ENCODE measurements at places on chromosomes 16 and 17.

DNA sequence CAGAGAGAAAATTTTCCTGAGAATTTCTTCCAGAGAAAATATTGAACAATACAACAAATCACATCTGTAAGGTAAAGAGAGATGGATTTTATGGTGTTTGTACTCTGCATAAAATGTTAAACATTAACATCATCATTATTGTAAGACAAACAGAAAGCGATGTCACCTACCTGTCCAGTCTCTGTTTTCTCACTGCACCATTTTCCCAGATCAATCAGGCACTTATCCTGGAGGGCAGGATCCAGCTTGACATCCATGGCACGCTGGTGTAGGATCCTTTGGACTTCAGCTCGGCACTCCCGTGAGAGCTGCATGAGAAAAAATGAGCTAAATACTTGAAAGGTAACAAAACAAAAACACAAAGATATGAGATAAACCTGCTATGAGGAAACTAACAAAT is 55.9 kb upstream of the CLEC18B start:
- no peak for DNase-seq

- no peak for DNase-seq
These were observed 15.7 kb downstream of the CNEP1R1 start for GRCh38 chr16:50040710-50041109.

- no peak for DNase-seq
These were observed 25.5 kb upstream of the BEAN1 start for GRCh38 chr16:66401610-66402009.

- peak; percentile 54 for DNase-seq
These were observed 10.3 kb upstream of the ITGAX start for GRCh38 chr16:31344712-31345111.

DNA sequence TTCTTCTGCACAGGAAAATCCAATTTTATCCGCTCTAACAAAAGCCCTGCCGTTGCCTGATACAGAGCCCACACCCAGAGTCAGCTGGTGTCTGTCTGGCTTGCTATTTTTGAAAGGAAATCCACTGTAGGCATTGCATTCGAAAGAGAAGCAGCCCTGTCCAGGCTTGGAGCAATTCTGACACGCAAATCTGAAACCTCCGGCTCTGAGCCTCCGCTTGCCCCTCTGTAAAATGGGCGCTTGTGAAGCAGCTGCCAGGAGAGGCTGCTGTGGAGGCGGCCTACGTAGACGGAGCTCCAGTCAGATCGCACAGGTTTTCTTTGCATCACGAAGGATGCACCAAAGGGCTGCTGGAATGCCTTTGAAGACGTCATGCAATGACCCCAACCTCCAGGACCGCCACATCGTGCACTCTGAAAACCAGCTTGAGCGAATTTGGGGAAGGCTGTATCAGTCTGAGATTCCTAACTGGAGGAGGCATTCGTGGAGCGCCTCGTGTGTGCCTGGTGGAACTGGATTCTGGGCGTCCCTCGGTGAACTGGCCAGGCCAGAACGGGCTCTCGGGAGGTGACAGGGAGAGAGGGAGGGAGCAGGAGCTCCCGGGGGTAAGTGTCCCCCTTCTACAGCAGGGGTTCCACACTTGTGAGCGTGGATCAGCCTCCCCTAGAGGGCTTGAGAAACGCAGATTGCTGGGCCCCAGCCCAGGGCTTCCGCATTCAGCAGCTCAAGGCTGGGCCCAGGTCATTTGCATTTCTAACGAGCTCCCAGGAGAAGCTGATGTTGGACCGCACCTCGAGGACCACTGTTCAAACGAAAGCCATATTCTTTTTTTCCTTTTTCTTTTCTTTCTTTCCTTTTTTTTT is 215.5 kb downstream of the MRTFB start:
- DNase-seq, result peak; percentile 68

DNA sequence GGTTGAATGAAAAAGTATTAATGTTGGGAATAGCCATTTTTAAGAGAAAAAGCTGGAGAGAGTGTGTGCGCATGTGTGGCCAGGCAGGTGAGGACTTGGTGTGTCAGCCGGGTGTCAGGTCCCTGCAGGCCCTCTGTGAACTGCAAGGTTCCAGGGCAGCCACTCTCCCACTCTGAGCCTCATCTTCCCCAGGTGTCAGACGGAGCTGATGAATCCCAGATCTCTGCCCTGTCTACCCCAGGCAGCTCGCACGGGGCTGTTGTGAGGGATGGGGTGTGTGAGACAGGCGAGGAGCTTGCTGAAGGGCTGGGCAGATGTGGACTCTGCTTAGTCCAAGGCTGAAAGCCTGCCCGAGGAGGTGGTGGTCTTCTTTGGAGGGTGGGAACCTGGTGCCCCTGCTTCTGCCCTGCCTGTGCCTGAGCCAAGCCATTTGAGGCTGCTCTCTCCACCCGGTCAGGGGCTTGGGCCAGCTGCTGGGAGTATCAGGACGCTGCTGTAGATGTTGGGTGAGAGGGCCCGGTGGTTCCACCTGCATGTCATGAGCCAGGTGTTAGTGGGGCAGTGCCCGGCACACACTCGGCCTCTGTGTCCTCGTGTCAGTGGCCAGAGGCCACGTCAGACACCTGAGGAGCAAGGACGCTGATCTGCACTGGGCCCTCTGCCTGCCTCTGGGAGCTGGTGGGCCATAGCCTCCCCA is 122.4 kb downstream of the RAB11FIP4 start:
- DNase-seq, result no peak

- DNase-seq, result no peak
These were observed 11.1 kb downstream of the RAB40B start for GRCh38 chr17:82687375-82687861.

DNA sequence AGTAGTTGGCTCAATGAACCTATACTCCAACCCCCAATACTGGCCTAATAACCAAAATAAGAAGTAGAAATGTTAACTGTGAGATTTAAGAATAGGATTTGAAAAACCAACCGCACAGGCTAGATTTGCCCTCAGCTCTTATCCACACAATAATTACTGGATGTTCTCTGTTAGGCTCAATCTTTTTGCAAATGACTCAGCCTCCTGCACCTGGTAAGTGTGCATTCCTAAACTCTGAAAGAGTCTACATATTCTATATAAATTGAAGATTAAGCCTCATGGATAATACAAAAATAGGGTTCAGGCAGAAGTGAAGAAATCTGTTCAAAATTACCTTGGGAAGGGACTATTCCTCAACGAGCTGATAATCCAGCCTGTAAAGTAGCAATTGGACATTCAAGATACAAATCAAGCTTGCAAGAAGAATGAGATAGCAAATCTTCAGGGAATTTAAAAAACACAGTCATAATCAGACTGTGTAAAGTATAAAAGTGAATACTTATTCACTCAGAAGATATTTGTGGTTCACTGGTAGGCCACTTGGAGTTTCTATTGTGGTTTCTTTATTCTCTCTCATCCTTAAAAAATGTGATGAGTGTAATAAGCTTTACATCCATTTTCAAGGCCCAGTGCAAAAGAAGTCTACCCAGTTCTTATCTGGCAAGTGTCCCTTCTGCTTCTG is 931.9 kb upstream of the SOX9 start:
- DNase-seq, result no peak

DNA sequence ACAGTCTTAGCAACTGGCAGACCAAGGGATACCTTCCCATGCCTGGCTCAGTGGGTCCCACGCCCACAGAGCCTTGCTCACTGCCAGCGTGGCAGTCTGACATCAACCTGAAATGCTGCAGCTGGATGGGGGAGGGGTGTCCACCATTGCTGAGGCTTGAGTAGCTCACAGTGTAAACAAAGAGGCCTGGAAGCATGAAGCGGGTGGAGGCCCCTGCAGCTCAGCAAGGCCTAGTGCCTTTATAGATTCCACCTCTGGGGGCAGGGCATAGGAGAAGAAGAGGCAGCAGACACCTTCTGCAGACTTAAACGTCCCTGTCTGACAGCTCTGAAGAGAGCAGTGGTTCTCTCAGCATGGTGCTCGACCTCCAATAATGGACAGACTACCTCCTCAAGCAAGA is 263.2 kb downstream of the KIF2B start:
- DNase-seq, result no peak

- no peak for DNase-seq
These were observed 20.3 kb downstream of the TMEM235 start for GRCh38 chr17:78251773-78252103.

DNA sequence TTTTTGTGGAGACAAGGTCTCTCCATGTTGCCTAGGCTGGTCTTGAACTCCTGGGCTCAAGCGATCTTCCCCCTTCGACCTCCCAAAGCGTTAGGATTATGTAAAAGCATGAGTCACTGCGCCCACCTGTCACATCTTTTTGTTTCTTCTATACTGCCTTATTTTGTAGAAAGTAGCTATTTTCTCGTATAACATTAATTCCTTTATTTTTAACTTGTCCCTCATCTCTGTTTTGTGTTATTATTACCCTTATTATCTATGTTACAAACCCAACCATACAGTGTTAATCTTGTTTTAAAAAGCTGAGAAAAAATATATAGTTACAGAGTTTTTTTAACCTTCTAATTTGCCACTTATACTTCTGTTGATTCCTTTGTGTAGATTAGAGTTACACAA is 1.4 kb upstream of the TXNDC11 start:
- DNase-seq, result no peak

GRCh38 chr17:63910096-63910495 is 962 bp downstream of the CSHL1 start:
- no peak for DNase-seq

GRCh38 chr16:84643180-84643583 is 5.1 kb upstream of the KLHL36 start:
- no peak for DNase-seq

- DNase-seq, result no peak
These were observed 31.9 kb downstream of the MYO18A start for GRCh38 chr17:29148257-29148789.

DNA sequence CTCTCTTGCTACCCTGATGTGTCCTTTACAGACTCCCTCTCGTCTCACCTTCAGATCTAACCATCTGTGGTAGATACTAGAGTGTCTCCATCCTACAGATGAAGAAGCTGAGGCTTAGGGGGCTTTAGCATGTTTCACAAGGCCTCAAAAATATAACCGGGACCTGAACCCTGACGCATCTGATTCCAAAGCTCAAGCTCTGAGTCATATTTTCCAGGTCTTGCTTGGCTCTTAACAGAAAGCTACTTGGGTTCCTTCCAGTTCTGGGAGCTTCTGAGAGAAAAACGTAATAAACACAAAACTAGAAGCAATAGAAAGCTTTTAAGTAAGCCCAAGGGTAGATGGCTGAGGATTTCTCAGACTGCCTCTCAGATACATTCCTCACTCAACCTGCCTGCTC is 224.3 kb upstream of the EEF2KMT start:
- no peak for DNase-seq

- no peak for DNase-seq
These were observed 17.8 kb downstream of the ZZEF1 start for GRCh38 chr17:4124999-4125398.

- no peak for DNase-seq
These were observed 118.5 kb upstream of the ZFHX3 start for GRCh38 chr16:73166441-73166851.

DNA sequence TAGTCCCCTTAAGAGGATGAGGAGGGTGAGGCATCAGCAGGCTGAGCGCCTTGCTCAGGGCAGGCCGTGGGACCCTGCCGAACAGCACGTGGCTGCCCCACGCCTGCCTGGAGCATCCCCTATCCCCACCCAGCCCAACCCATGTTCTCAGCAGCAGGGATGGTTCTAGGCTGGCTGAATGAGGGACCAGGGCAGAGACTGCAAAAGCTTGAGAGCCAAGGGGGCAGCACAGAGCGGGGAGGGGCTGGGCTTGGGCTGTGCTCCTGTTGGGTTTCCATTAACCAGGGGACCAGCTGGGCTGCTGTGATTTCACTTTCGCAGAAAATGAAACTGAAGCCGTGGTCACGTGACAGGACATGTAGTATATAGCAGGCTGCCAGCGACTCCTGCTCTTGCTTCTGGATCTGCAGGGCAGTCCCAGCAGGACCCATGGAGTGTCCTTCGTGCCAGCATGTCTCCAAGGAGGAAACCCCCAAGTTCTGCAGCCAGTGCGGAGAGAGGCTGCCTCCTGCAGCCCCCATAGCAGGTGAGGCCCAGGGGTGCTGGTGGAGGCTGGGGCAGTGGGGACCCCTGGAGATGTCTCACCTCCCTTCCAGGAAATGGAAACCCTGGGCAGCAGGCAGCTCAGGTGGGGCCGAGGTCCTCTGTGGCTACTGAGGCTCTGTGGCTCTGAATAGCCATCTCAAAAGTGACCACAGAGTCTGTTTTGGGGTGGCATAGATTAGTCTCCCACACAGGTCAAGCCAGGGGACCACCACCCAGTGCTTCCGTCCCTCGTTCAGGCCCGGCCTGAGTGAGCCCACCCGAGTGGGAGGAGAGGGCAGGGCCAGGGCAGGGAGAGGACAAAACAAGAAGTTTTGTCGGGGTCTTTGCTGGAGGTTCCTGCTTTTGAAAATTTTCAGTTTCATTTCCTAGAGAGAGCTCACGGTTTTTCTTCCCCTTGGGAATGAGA is 2.9 kb downstream of the RNF213 start:
- peak; percentile 95 for DNase-seq

DNA sequence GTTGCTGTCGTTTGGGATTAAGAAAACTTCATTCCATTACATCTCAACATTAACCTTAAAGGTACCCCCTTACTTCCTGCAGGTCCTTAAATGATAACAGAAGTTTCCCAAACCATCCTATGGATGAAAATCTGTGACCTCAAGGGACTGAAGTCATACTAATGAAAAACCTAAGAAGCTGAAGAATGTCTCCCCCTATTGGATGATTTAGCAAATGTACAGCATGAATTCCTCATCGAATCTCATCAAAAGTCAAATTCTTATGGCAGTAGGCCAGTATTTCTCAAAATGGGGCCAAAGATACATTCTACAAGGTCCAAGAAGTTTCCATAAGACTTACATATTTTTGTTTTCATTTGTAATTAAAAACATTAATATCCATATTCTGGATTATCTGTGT is 13.5 kb downstream of the SCO1 start:
- DNase-seq, result no peak

DNA sequence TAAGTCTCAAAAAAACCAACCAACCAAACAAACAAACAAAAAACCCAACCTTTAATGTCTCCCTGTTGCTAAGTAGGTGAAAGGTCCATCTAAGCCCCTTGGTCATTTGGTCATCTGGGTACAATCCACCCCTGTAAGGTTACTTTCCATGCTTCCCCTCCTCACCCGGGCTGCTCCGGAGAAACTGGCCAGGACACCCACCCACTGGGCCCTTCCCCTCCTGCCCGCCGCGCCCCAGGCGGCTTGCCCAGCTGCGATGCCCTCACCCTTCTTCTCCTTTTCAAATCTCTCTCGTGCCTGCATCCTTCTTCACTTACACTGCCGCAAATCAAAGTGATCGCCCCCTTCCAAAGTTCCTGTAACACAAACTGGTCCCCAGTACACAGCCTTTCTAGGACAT is 2.0 kb downstream of the NTAN1 start:
- DNase-seq, result no peak

GRCh38 chr17:80924807-80925610 is 66.6 kb upstream of the CHMP6 start:
- DNase-seq, result no peak

- no peak for DNase-seq
These were observed 291.0 kb upstream of the TNRC6C start for GRCh38 chr17:77667478-77667877.

- no peak for DNase-seq
These were observed 17.6 kb upstream of the LGALS9 start for GRCh38 chr17:27613433-27613832.
